Activated CD4-positive, alpha-beta T cell treated with anti-CD3 and anti-CD28 coated beads, Interleukin-2, amount 10 ng/mL, durations not matched to agents 7 days and 5 days (primary cell): ENCODE measurements at places on chromosomes 2 and 18. TPM values are rescaled to one million over a fixed set of nuclear protein-coding genes. Genes with fewer than 3 reads are reported as not detected.

Gene HRH4
- total RNA-seq = 0.07 TPM

Gene SRD5A2
- total RNA-seq = not detected

Gene LRRC30
- not detected for total RNA-seq

Gene TRAPPC12
- total RNA-seq = 88.0 TPM

Gene RNF125
- total RNA-seq = 35.6 TPM

Gene ERICH2
- total RNA-seq = not detected

Gene CTIF
- total RNA-seq = 2.7 TPM

DNA sequence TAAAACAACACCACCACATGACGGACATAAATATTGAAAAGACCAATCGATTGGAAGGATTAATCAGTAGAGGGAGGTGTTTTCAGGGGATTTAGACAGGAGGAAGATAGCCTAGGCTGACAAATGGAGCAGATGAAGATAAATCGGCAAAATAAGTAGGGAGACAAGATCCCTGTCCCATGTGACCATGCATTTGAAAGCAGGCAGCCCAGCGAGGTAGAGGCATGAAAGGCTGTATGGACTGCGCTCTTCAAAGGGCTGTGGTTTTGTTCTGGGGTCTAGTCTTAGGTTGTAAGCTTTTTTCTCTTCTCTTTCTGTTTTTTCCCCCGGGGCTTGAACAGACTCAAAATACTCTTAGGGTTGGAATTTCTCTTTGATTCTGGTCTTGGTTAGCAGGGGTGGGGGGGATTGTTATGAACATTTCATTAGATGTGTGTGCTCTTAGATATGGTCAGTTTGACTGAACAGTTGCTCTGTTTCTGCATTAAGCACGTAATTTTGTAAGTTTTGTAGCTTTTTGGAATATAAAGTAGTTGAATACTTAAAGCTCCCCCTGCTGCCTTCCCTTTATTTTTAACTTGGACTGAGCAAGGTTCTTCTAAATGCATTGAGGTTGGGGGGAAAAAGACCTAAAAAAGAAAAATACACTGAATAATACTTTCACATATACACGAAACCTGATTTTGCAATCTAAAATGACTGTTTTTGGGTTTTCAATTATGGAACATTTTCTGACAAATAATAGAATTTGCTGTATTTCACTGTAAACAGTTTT is 32.2 kb downstream of the ZNF532 start:
- H3K27ac ChIP-seq = no peak overlapping the region
- H3K4me3 ChIP-seq = no peak overlapping the region
- H3K4me1 ChIP-seq = peaks cover 14% of the 10 kb centered on the region
- peaks cover 6% of the 10 kb centered on the region for H3K27me3 ChIP-seq
- DNase-seq = no peak

DNA sequence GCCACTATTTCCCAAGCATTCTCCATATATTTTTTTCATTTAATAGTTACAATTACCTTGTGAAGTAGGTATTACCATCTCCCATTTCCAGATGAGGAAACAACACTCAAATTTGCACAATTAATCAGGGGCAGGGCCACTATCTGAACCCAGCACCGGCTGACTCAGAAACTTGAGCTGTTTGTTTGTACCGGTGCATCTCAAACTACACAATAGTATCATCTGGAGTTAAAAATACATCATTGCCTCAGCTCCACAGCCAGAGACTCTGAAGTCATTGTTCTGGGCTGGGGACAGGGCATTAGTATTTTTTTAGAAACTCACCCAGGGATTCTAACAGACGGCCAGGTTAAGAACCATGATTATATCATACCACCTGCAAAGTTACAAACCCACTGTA is 55.9 kb downstream of the CDCA7 start:
- no peak for DNase-seq
- peaks cover 23% of the 10 kb centered on the region for H3K27me3 ChIP-seq
- no peak overlapping the region for H3K4me3 ChIP-seq
- no peak overlapping the region for H3K27ac ChIP-seq

- H3K4me3 ChIP-seq = no peak overlapping the region
- no peaks in the 10 kb centered on the region for H3K4me1 ChIP-seq
- no peak for DNase-seq
- no peak overlapping the region for H3K27ac ChIP-seq
Measured at GRCh38 chr2:228432116-228432515, 250.6 kb upstream of the SPHKAP start.

DNA sequence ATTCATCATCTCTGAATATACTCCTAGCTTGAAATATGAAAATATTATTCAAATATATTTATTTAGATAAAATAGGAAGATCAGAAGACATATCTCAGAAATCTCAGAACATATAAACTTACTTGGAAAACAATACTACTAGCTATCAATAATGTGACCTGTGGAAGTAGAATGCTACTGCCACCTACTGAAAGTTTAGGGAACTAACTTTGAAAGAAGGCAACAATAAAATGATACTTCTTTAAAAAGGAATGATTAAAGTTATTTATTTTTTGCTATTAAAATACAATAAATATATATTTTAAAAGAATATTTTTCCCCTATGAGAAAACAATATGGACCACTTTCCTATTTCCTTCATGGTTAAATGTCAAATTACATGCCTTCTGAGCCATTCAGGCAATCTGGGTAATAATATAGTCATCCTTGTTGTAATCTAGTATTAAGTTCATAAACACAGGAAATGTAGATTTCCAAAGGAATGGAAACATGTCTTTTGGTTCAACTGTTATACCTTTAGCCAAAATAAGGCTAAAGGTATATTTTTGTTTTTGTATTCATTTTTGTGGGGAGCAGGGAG is 26.0 kb downstream of the ACADL start:
- H3K27ac ChIP-seq = no peak overlapping the region
- H3K4me1 ChIP-seq = peaks cover 2% of the 10 kb centered on the region
- H3K27me3 ChIP-seq = peaks cover 15% of the 10 kb centered on the region
- H3K36me3 ChIP-seq = no peaks in the 10 kb centered on the region
- peak; percentile 24 for DNase-seq
- H3K4me3 ChIP-seq = no peak overlapping the region

- no peaks in the 10 kb centered on the region for H3K27me3 ChIP-seq
- no peak overlapping the region for H3K27ac ChIP-seq
- peaks cover 3% of the 10 kb centered on the region for H3K4me1 ChIP-seq
- H3K36me3 ChIP-seq = no peaks in the 10 kb centered on the region
- no peak overlapping the region for H3K4me3 ChIP-seq
Measured at GRCh38 chr2:19710230-19710629, 191.6 kb downstream of the TTC32 start.

DNA sequence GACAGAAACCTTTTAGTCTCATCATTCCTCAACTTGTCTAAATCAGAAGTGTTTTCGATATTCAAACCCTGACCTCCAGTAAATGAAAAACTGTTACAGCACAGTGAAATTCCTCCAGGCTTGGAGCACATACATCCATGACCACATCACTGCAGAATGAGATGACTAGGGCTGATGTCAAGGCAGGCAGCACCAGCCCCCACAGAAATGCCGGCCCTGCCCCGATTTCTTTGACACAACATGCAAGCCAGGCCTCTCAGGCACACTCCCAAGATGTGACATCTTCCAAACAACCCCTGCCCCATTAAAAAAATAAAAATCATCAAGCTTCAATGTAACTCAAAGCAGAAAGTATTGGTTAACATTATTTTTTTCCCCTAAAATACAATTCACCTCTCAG is 103.3 kb downstream of the CTAGE1 start:
- H3K27ac ChIP-seq = no peak overlapping the region
- H3K27me3 ChIP-seq = no peaks in the 10 kb centered on the region
- H3K4me3 ChIP-seq = no peak overlapping the region
- H3K36me3 ChIP-seq = no peaks in the 10 kb centered on the region
- no peaks in the 10 kb centered on the region for H3K4me1 ChIP-seq
- no peak for DNase-seq

- no peak overlapping the region for H3K27ac ChIP-seq
- no peak overlapping the region for H3K4me3 ChIP-seq
- H3K27me3 ChIP-seq = no peaks in the 10 kb centered on the region
- peaks cover 54% of the 10 kb centered on the region for H3K4me1 ChIP-seq
- DNase-seq = no peak
- H3K36me3 ChIP-seq = peaks cover 47% of the 10 kb centered on the region
Measured at GRCh38 chr18:24031916-24032315, 17.4 kb downstream of the TTC39C start.

DNA sequence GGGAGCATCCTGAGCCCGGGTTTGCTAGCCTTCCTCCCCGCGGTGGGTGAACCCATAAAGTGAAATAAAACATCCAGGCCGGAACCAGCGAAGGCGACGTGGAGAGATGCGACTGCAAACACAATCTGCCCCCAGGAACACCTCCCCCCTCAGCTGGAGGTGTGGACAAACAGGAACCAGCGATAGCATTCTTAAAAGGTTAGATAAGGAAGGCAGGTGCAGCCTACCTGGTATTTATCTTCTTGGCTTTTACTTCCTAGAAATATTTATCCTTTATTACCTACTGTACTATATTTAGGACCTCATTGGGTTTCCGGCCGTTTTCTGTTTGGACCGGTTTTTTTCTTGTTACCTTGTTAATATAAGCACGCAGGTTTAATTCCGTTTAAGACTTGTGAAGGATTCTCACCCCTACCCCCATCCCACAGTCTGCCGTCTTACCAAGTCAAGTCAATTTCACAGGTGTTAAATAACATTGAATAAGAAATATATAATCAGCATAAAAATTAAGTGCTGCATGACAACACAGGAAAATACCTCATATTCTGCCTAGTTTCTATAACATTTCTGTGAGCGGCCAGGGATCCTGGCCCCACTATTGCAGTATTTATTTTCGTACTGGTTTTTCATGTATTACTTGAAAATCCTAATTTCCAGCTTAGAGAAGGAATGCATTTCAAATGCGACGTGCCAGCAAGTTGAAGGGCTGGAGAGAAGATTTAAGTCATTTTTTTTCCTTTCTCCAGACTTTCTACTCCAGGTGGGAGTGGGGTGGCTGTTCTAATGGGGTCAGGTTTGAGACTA is 224.0 kb upstream of the ID2 start:
- peaks cover 4% of the 10 kb centered on the region for H3K36me3 ChIP-seq
- DNase-seq = no peak
- H3K4me3 ChIP-seq = peak overlapping the region; percentile 62

DNA sequence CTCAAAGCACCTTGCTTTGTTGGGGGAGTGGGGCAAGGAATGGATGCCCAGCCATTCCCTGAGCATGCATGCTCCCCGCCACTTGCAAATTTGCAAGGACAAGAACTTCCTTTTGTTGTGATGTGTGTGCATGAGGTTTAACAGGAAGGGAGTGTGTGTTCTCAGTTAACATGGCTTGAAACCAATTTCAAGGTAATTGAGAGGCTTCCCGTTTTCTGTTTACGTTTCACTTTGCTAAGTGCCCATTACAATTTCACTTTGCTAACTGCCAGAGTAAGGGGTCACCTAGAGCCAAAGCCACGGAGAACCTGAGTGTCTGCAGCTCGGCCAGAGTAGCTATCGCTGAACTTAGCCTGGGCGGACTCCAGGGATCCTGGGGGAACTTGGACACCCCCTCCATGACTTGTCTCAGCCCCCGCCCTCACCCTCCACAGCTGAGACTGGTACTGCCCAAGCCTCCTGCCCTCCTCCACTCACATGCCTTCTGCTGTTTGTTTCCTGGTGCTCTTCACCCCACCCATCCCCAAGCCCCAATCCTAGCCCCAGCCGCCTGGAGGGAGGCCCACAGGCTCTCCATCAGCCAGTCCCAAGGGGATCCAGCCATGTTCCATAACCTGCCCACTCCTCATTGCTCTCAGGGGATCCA is 53.6 kb upstream of the LAPTM4A start:
- H3K4me3 ChIP-seq = no peak overlapping the region
- no peak overlapping the region for H3K27ac ChIP-seq
- peaks cover 8% of the 10 kb centered on the region for H3K4me1 ChIP-seq
- peaks cover 18% of the 10 kb centered on the region for H3K27me3 ChIP-seq
- no peaks in the 10 kb centered on the region for H3K36me3 ChIP-seq
- no peak for DNase-seq

GRCh38 chr2:23915327-23915726 is 11.6 kb downstream of the ATAD2B start:
- peaks cover 30% of the 10 kb centered on the region for H3K4me1 ChIP-seq
- no peaks in the 10 kb centered on the region for H3K27me3 ChIP-seq
- no peak overlapping the region for H3K27ac ChIP-seq
- no peak overlapping the region for H3K4me3 ChIP-seq
- DNase-seq = no peak

DNA sequence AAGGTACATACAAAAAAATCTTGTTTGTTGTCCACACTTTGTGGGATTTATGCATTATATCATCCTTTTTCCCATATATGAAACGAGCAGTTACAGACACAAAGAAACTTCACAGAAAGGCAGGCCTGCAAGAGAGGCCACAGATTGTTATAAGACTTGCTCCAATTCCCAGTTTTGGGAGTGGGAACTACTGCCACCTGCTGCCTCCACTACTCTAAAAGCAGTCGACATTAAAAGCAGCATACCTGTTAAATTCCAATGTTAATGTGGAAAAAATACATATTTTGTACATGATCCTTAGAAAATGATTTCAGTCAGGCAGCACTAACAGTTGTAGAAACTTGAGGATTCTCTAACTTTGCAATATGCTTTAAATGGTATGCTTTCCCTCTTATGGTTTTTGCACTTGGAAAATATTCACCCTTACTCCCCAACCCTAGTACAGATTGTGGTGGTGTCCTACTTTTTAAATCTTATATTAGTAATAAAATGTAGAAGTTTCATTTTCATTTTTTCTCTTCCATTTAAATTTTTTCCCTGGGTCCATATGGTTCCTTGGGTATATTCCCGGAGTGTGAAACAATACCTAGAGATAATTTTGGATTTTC is 37.9 kb downstream of the SLC38A11 start:
- DNase-seq = no peak
- H3K27me3 ChIP-seq = peaks cover 4% of the 10 kb centered on the region
- H3K27ac ChIP-seq = no peak overlapping the region
- no peaks in the 10 kb centered on the region for H3K36me3 ChIP-seq
- H3K4me3 ChIP-seq = no peak overlapping the region

- H3K4me3 ChIP-seq = no peak overlapping the region
- H3K4me1 ChIP-seq = peaks cover 6% of the 10 kb centered on the region
- no peak overlapping the region for H3K27ac ChIP-seq
- H3K36me3 ChIP-seq = peaks cover 53% of the 10 kb centered on the region
- DNase-seq = no peak
- H3K27me3 ChIP-seq = no peaks in the 10 kb centered on the region
Measured at GRCh38 chr2:43280994-43281393, 54.6 kb upstream of the ZFP36L2 start.

- no peak for DNase-seq
- peaks cover 62% of the 10 kb centered on the region for H3K27me3 ChIP-seq
- no peak overlapping the region for H3K27ac ChIP-seq
- peaks cover 7% of the 10 kb centered on the region for H3K4me1 ChIP-seq
- no peaks in the 10 kb centered on the region for H3K36me3 ChIP-seq
Measured at GRCh38 chr2:136766073-136766404, 694 bp downstream of the THSD7B start.

DNA sequence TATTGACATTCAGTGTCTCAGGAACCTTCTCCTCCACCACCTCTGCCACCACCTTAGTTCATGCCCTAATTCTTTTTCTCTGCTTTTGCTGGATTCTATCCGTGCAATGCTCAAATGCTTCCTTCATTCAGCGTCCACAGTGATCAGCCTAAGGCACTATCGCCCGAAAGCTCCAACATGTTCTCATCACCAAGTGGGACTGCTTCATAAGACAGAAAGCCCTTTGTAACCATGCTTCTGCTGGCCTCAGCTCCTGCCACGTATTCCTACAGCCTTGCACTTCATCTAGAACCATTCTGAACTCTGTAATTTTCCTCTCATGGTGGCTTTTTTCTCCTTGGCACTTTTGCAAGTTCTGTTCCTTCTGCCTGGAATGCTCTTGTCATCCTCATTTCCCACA is 222.9 kb downstream of the HNMT start:
- H3K27ac ChIP-seq = no peak overlapping the region
- H3K36me3 ChIP-seq = no peaks in the 10 kb centered on the region
- DNase-seq = no peak

GRCh38 chr2:105764059-105764458 is 19.3 kb downstream of the NCK2 start:
- peak overlapping the region; percentile 16 for H3K4me3 ChIP-seq
- DNase-seq = no peak
- peak overlapping the region; percentile 83 for H3K27ac ChIP-seq
- no peaks in the 10 kb centered on the region for H3K27me3 ChIP-seq
- H3K4me1 ChIP-seq = peaks cover 91% of the 10 kb centered on the region
